ENCODE measurements at places on chromosomes 16 and 17.
A peak's percentile ranks its signal among the peaks of the same experiment; 100 is the strongest.

DNA sequence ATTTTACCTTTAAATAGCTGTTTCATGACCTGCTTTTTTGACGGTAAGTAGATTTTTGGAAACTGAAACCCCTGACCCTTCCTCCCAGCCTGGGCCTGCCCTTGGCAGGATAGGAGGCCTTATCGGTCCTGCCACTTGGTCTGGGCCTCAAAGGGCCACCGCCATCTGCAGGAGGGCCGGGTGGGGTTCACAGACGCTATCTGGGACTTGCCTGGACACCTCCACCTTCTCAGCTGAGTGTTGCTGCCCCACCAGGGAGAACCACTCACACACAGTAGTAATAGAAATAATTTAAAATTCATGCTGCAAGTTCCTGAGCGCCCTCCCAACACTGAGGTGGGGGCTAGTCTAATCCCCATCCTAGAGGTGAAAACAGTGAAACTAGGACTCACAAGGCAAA lies 4.6 kb upstream of the NPRL3 start:
- DNase-seq: no peak

- DNase-seq: no peak
Measured at GRCh38 chr16:82152641-82153112, 17.3 kb downstream of the MPHOSPH6 start.

DNA sequence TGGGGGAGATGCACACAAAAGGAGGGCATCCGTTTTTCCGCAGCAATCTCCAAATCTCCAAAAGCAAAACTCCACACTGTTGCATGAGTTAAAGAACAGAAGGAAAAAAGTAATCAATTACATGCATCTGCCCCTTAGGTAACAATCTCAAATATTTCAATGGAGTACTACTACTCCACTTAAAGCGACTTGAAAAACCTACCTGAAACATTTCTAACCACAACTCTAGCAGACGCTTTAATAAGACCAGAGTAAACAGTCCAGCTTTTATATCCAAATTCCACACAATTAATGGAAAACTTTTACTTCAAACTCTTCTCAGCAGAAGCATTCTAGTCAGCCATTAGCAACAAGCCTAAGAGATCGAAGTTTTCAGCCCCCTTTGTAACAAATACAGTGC lies 29.9 kb downstream of the AP1G1 start:
- DNase-seq: no peak

DNA sequence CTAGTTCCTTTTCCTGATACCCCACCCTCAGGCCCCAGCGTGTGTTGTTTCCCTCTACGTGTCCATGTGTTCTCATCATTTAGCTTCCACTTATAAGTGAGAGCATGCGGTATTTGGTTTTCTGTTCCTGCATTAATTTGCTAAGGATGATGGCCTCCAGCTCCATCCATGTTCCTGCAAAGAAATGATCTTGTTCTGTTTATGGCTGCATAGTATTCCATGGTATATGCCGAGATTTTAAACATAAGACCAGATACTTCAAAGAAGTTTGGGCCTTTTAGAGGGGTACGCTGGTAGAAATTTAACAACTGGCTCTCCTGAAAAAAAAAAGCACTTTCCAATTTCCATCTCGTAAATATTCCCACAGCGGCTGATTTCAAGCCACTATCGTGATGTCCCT lies 59.8 kb downstream of the IRF8 start:
- no peak for DNase-seq

- no peak for DNase-seq
Measured at GRCh38 chr17:49573510-49574322, 2.0 kb upstream of the NXPH3 start.

DNA sequence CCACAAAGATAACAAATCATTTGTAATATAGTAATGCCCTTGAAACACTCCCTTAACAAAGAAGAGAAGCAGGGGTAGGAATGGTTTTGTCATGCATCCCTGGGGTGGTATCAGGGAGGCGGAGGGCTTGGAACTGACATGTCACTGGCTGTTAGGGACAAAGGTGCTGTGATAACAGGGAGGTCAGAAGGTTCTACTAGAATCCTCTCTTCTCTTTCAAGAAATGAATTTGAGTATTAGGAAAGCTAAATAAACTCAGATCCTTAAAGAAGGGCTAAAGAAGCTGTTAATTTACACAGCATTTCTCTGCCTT lies 65.4 kb upstream of the ADAMTS18 start:
- no peak for DNase-seq

DNA sequence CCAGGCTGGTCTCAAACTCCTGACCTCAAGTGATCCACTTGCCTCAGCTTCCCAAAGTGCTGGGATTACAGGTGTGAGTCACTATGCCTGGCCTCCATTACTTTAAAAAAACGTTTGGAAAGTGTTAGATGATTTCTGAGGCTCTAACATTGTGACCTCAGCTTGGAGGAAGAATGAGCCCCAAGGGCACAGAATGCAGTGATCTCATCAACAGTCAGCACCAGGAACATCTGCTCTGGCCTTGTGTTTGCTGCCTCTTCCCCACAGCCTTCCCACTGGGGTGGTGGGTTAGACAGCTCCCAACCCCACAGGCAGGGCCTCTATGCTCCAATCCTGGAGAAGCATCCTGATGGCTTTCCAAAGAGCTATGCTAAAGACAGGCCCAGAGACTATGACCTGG lies 37.7 kb upstream of the SREBF1 start:
- DNase-seq: no peak

DNA sequence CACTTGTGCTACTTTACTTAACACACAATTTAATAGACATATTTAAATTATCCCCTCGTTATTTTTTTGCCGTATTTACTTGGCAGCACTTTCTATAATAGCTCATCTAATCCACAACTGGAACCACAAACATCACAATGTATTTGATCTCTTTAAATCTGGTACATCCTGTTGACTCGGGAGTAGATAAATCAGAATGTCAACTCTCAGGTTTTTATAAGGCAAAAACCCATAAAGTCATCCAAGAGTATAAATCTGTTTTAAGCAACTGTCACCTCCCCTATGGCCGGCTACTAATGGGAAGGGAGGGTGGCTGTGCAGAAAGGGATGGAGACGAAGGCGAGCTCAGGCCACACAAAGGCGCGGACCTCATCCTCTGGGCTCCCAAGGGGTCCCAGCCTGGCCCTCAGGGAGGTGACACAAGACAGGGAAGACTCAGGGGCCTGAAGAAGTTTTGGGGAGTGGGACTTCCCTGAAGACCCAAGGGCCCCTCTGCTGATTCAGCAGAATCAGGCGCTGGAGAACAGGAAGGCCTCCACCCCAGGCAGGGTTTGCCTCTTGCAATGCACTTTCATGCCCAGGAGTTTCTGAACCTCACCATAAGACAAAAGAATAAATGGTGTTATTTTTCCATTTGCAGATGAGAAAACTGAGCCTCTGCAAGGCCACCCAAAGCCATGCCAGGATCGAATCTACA lies 122.5 kb downstream of the ZNF423 start:
- no peak for DNase-seq

- DNase-seq: no peak
Measured at GRCh38 chr17:73623247-73623646, 21.0 kb downstream of the SDK2 start.

DNA sequence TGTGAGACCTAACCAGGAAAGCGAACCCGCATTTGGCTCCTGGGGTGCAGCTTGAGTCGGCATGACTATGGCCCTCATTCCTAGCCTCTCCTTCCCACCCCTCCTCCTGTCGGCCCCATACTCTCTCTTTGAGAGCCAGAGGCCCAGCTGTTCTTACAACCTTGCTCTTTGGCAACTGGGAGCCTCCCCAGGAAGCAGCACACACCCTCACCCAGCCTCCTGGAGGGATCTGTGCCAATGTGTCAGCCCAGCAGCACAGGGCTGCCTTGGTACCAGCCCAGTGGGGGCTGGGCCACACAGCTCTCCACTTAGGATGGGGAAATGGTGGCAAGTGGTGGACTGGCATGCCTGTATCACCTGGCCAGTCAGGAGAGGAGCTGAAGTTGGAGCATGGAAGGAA lies 70.3 kb upstream of the LGALS9 start:
- DNase-seq: no peak

GRCh38 chr16:69827524-69827923 lies 65.4 kb downstream of the WWP2 start:
- DNase-seq: no peak

DNA sequence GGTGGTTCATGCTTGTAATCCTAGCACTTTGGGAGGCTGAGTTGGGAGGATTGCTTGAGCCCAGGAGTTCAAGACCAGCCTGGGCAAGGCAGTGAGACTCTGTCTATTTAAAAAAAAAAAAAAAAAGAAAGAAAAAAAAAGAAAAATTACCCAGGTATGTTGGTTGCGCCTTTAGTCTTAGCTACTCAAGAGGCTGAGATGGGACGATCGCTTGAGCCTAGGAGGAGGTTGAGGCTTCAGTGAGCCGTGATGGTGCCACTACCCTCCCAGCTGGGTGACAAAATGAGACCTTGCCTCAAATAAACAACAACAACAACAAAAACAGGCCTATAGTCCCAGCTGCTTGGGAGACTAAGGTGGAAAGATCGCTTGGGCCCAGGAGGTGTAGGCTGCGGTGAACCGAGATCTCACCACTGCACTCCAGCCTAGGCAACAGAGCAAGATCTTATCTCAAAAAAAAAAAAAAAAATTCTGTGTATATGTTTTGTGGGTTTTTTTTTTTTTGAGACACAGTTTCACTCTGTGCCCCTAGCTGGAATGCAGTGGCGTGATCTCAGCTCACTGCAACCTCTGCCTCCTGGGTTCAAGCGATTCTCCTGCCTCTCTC lies 12.5 kb upstream of the ANKRD40CL start:
- no peak for DNase-seq

GRCh38 chr16:4060823-4061222 lies 55.4 kb downstream of the ADCY9 start:
- DNase-seq: no peak

- no peak for DNase-seq
Measured at GRCh38 chr17:40251576-40251975, 32.5 kb downstream of the WIPF2 start.

- DNase-seq: no peak
Measured at GRCh38 chr16:54275956-54276355, 10.6 kb downstream of the IRX3 start.

DNA sequence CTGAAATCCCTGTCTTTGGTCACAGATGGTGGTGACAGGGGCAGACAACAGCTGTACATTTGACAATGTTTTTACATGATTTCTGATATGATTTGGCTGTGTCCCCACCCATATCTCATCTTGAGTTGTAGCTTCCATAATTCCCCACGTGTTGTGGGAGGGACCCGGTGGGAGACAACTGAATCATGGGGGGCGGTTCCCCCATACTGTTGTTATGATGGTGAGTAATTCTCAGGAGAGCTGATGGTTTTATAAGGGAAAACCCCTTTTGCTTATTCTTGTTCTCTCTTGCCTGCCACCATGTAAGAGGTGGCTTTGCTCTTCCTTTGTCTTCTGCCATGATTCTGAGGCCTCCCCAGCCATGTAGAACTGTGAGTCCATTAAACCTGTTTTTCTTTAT lies 353.9 kb downstream of the CPPED1 start:
- DNase-seq: no peak

GRCh38 chr17:15289285-15290183 lies 24.4 kb upstream of the PMP22 start:
- DNase-seq: no peak

GRCh38 chr16:28918698-28919097 lies 6.3 kb downstream of the RABEP2 start:
- DNase-seq: no peak

GRCh38 chr16:17724242-17724898 lies 253.6 kb upstream of the XYLT1 start:
- DNase-seq: no peak

- no peak for DNase-seq
Measured at GRCh38 chr17:4073983-4074830, 68.6 kb downstream of the ZZEF1 start.

DNA sequence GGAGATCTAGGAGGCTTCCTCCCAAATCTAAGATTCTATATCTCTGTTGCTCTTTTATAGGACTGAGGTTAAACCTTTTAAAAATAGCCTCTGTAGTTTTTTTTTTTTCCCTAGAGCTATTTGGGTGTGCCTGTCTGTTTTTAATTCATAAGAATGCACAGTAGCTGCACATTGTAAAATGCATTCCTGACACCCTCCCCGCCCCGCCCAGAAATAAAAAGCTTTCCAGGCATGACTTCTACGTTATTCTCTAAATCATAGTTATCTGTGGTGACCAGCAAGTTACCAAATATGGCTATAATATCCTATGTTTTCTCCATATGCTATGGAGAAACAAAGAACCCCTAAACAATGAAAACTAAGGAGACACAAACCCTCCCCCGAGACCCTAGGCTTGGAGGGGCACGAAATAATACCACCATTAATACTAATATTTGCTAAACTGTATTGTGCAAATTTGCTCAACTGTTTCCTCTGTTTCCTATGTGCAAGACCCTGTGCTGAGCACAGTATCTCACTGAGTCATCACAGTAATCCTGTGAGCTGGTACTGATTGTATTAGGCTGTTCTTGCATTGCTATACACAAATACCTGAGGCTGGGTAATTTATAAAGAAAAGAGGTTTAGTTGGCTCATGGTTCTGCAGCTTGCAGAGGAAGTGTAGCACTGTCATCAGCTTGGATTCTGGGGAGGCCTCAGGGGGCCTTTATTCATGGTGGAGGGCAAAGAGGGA lies 388.3 kb downstream of the CA10 start:
- no peak for DNase-seq

- no peak for DNase-seq
Measured at GRCh38 chr17:29640981-29641642, 18.4 kb upstream of the CORO6 start.

GRCh38 chr17:79944821-79945391 lies 90.8 kb downstream of the TBC1D16 start:
- no peak for DNase-seq

GRCh38 chr17:78925234-78925633 lies at the start of gene TIMP2:
TIMP2 (minus strand) TSS chr17:78925387; CDS start chr17:78925088, 299 bp downstream.
- DNase-seq: peak; percentile 29

DNA sequence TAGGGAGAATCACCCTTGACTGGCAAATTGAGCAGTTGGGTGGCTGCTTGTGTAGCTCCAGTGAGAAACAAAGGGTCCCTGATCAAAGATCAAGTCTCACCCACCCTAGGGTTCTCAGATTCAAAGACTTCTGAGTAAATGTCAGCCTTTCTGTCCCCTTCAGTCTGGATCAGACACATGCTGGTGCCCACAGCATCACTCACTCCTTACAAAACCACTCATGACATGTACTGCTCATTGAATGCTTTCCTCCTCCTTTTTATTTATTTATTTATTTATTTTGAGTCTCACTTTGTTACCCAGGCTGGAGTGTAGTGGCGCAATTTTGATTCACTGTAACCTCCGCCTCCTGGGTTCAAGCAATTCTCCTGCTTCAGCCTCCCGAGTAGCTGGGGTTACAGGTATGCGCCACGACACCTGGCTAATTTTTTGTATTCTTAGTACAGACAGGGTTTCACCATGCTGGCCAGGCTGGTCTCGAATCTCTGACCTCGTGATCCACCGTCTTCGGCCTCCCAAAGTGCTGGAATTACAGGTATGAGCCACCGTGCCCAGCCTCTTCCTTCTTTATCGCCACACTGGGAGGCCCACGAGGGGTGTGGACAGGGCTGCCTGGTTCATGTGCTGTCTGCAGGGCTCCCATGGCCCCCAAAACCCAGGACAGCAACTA lies 462.0 kb upstream of the MAF start:
- no peak for DNase-seq

Measured in activated naive CD8-positive, alpha-beta T cell treated with anti-CD3 and anti-CD28 coated beads, Interleukin-2, amount 50 U/mL, for 16 hours (primary cell).